NCI-H1105 treated with DMSO at 0.1 percent for 48 hours (cell line): ENCODE measurements at places on chromosomes 7 and 10.

GRCh38 chr10:131282961-131283360 lies 28.6 kb downstream of the TCERG1L start:
- DNase-seq: no peak

DNA sequence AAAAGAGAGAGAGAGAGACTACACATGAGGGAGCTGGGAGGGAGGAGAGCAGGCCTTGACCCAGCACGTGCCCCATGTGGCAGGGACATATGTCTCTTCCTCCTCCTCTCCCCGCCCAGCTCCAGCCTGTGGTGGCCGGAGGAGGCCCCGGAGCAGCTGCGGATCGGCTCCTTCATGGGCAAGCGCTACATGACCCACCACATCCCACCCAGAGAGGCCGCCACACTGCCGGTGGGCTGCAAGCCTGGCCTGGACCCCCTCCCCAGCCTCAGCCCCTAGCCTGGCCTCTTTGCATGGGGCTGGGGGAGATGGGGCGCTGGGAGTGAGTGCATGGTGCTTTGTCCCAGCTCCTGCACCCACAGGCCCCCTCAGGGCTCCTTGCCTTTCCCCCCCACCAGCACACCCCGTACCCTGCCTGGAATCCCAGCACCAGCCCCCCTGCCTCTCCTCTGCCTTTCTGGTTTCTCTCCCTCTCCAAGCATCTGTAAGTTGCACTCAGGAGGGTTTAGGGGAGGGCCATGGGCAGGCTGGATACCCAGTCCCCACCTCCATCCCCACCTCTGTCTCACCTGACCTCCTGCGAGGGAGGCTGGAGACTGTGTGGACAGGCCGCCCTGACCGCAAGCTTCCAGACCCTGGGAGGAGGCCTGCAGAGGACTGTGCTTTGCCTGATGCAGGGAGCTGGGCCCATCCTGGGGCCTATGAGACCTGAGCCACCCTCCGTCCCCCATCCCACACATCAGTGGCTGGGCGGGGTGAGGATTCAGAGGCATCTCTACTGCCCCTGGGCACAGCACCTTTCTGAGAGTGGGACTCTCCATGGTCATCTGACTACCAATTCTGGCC lies 4.8 kb downstream of the UPK3B start:
- no peak for DNase-seq

DNA sequence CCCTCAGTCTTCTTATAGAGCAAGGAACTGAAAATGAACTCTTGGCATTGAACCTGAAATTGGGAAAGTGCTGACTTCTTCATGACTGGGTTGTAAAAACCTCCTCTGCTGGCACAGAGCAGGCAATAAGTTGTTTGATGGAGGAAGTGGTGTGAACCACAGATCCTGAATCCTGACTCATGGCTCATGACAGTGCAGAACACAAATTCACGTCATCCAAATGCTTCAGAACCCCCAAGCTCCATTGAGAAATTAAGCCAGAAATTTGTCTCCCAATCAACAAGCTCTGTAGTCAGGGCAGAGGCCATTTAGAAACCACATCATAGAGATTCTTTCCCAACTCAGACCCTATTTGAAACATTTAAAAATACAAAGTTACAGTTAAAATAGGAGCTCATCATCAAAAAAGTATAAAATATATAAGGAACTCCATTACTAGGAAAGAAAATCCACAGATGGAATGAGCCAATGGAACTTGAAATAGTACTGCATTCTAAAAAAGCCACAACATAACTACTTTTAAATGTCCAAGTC lies 10.3 kb upstream of the STK17A start:
- no peak for DNase-seq

DNA sequence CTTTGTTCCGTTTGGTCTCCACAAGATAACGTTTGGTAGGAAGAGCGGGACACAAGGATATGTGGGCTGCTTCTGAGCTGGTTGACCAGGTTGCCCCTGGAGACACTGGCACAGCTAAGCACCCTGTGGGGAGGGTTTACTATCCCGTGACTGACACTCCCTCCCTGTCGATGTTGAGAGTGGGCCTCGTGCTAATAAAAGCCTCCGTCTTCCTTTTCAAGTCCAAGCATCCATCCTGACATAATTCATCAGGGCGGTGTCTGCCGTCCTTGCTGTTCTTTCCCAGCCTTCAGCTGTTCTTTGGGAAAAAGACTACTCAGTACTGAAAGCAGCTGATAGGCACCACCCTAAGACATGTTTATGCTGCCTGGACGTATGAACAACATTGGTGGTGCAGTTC lies 49.6 kb downstream of the SHH start:
- no peak for DNase-seq

DNA sequence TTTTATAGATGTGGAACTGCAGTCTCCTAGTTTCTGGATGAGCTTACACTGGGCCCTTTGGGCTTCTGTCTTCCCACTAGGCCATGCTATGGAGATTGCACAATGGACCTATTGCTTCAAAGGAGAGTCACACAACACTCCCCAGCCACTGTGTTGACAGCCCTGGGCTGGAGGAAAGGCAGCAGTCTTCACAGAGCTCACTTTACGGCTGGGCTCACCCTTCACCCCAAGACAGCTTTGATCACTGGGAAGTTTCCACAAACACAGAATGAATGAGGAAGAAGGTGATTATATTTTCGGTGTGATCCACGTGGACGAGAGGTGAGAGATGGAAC lies 92.7 kb upstream of the GDF10 start:
- no peak for DNase-seq

- DNase-seq: peak; percentile 26
These were observed 393 bp downstream of the ZNF467 start for GRCh38 chr7:149772956-149773434.

DNA sequence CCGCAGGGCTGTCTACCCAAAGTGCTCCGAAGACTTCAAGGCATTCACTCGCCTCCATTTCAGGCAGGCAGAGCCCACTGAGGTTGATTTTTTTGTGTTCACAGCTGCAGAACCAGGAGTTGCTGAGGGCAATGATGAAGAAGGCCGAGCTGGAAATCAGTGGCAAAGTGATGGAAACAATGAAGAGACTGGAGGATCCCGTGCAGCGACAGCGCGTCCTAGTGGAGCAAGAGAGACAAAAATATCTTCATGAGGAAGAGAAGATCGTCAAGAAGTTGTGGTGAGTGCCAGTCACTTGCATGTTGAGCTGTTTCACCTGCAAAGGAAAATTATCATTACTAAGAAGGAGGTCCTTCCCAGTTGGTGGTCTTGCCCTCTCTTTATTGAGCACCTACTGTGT lies 210.5 kb downstream of the ARHGAP21 start:
- no peak for DNase-seq

DNA sequence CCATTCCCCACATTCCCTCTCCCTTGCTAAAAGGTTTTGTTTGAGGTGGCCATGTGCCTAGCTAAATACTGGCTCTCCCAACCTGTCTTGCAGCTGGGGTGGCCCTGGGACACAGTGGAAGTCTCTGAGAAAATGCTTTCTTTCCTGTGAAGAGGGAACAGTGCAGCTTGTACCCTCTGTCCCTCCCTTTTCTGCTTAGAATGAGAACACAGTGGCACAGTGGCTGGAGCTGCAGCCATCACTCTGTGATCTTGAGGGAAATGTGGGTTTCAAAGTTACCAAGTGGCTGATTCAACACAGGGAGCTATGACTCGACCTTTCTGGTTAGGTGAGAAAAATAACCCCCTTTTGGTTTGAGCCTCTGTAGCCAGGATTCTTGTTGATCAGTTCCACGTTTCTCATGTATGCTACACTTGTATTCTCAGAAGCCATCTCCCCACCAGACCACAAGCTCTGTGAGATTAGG lies 62.7 kb upstream of the CARD11 start:
- DNase-seq: no peak

GRCh38 chr7:139695588-139695987 lies 82.2 kb downstream of the HIPK2 start:
- no peak for DNase-seq

- DNase-seq: peak; percentile 58
These were observed 10.0 kb downstream of the FRG2B start for GRCh38 chr10:133616371-133617130.

GRCh38 chr10:101261702-101262101 lies 32.4 kb upstream of the LBX1 start:
- DNase-seq: no peak

DNA sequence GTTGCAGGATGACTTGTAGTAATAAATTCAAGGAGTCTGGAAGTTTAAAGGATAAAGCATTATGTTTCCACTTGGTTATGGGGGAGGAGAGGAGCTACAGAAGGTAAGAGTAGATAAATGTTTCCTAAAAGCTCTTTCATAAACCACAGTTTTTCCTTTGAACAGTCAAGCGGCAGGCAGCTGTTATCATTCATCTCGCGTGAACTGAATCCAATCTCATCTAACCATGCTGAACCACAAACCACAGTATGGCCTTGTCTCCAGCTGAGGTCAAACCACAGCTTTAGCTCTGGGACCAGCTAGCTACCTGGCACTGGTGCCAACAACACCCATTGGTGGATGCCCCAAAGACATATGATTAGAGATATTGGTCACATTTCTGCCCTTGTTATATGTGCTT lies 63.3 kb downstream of the NOC3L start:
- no peak for DNase-seq

DNA sequence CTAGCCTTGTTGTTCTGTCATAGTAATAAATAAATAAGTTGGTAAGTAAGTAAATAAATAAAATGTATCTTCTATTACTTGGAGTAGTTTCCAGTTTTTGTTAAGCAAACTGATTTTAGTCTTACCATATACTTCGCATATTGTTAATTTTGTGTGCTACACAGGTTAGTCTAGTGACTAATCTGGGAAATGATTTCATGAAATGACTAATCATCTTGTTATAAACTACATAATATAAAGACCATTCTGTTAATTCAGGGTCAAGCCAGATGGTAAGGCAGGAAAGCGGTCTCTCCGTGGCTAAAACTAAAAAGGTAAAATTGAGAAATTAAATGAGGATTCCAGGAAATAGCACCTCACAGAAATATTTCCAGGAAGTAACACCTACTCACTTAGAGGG lies 58.5 kb upstream of the FOXP2 start:
- DNase-seq: no peak

DNA sequence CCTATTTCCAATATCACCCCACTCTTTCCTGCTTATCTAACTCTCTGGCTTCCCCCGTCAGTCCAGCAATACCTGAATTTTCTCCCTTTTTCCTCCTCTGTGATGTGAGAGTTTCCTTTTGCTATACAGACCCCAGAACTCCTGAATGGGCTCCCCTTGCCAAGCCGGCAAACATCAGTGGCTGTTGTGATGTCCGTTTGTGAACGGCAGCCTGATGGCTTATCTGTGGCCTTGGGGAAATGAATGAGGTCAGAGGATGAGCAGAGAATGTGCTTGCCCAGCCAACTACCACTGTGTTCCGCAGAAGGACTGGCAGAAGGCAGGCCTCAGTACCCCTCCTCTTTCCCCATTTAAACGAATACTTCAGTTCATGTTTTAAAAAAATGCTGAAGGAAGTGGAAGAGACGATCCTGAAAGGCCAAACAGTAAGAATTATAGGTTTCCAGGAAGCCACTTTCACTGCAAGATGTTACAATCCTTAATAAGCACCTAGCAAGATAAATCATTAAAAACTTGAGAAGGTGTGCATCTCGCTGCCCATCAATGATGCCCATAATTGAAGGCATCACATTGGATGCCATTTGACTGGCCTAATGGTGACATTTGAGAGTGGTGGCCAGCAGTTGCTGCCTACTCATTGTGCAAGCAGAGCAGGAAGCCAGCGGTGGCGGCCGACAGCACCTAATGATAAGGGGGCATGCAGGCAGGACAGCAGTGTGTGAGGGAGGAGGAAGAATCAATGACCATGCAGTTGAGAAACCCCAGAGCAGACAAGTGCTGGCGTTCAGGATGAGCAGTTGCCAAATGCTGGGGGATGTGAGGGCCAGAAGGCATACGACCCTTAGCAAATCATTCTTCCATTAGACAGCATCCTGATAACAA lies 31.5 kb downstream of the SLC18A2 start:
- DNase-seq: no peak

GRCh38 chr10:99370993-99371392 lies 41.8 kb downstream of the CNNM1 start:
- peak; percentile 32 for DNase-seq

- DNase-seq: no peak
These were observed 12.3 kb upstream of the DLD start for GRCh38 chr7:107878636-107879035.

GRCh38 chr10:84308021-84308420 lies 20.4 kb upstream of the CCSER2 start:
- no peak for DNase-seq

DNA sequence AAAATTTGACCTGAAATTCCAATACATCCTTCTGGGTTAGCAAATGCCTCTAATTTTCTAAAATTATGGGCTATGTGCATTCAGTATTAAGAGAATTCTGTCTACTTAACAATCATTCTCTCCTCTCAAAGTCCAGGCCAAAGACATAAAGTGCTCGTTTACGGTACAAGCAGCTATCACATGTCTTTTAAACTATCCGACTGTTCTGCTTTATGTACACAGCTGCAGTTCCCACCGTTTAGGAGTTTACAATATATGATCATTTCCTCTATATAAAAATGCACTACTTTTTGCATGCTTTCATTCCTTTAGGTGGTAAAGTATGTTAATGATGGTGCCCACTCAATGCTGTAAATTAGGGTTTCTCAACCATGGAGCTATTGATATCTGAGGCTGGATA lies 34.0 kb downstream of the CDK6 start:
- DNase-seq: no peak
